ENCODE measurements at places on chromosomes 2 and 18. TPM values are rescaled to one million over a fixed set of nuclear protein-coding genes. Genes with fewer than 3 reads are reported as not detected.

GRCh38 chr2:216687646-216688045 lies 7.7 kb downstream of the IGFBP5 start:
- peak; percentile 80 for DNase-seq

DNA sequence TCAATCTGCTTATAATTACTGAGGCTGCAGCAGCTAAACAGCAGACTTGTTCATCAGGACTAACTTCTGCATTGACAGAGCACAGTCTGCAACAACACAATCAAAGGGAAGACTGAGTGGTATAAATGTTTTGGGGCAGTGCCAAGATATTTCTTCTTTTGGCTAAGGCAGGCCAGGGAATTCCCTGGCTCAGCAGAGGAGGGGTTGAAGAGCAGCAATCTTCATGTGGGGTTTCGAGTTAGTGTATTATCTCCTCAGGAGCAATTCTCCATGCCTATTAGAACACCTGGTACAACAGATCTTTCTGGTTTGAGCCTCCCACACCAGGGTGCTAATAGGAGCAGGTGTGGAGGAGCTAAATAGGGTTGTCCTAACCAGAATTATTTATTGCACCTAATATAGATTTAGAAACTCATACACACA lies 103.0 kb upstream of the STK17B start:
- no peak for DNase-seq

DNA sequence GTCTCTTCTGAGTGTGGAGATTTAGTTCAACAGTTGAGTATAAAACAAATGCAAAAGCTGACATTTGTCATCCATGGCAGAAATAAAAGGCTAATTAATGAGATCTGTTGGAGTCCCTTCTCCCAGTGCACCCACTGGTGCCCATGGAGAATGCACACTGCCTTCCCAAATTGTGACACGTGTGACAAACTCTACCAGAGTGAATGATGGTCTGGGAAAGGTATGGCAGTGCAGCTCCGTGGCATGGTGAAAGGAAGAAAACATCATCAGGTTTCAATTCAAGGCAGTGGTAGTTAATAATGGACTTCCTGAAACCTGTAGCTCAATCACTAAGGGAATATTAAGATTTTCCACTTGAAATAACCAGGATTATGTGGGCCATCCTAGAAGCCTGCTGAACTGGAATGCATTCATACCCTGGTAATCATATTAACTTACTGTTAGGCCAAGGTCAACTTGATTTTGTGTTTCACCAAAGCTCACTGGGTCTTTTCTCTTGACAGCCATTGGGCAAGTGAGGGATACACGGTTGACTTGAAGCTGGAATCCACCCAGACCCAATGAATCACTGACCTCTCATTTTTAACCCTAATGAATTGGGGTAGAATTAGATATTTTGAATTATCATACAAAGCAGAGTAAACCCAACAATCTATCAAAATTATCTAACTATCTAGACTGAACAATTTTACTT lies 167.6 kb downstream of the AFF3 start:
- no peak for DNase-seq

DNA sequence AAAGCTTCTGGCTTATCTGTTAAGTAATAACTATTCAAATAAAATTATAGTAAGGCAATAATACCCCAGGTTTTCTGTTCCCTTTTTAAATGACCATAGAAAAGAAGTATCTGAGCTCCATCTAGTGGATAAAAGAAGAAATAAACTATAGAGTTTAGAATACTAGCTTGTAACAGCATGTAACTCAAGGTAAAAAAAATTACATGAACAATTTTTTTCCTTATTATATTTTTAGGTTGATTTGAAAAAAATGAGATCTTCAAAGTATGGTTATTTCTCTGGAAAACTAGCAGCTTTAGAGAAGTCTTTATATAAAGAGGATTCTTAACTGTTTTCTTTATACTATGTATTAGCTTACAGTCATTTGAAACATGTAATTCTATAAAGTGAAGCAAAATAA lies 58.1 kb downstream of the NCKAP1 start:
- DNase-seq: no peak

GRCh38 chr18:60978338-60978737 lies 354.9 kb upstream of the CDH20 start:
- DNase-seq: no peak

- no peak for DNase-seq
These were observed 180.1 kb downstream of the RDH14 start for GRCh38 chr2:18380321-18380720.

DNA sequence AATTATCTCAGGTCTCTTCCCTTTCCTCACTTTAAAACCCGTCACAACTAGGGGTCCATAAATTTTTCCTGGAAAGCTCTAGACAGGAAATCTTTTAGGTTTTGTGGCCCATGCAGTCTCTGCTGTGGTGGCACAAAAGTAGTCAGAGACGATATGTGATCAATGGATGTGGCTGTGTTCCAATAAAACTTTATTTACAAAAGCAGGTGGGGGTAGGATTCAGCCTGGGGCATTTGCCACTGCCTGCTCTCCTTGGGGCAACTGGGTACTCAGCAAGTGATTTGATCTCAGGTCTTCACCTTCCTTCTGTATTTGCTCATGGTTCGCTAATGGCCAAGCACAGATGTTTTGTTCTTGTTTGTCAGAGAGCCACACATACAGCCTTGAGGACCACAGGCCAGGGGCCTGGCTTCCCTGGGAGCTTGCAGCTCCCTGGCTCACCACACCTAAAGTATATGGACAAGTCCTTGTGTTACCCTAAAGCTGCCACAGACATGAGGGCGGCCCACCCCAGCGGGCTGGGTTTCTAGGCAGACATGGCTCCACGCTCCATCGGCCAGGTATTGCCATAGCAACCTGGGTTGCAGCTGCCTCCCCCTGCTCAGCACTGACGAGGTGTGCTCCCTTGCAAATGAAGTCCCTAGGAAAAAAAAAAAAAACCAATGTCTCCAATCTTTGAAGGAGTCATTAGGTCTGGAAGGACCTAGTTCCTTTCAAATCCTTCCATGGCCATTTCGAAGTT lies 89.7 kb upstream of the YWHAQ start:
- DNase-seq: no peak

DNA sequence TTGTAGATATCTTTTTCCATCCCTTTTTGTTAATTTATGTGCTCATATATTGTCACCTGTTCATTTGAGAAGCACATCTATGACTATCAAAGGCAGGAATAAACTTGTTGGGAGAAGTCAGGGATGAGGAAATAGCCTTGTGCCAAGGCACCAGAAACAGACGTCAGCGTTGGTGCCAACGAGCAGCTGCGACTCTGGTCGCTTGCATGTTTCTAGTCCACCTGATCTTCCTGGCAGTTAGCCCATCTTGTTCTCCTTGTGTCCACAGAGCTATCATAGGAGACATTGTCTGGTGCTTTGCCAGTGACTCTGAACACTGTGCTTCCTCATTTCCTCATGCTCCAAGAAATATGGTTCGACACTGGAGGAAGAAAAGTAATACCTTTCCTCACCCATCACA lies 374.4 kb downstream of the PTPRM start:
- DNase-seq: no peak

DNA sequence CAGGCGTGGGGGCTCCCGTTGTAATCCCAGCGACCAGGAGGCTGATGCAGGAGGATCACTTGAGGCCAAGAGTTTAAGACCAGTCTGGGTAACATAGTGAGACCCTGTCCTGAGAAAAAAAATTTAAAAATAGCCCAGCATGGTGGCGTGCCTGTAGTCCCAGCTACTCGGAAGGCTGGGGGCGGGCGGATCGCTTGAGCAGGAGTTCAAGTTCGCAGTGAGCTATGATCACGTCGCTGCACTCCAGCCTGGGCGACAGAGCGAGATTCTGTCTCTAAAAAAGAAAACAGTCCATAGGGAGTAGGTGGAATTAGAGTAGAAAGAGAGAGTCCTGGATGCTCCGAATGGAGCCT lies 325 bp upstream of the TTLL4 start:
- no peak for DNase-seq

FOXD4L1 gene
- not detected for total RNA-seq

FKBP7 gene
- 4.5 TPM for total RNA-seq

G6PC2 gene
- total RNA-seq: not detected

IL36B gene
- not detected for total RNA-seq

ADAM23 gene
- total RNA-seq: 24.2 TPM

TRIM43 gene
- total RNA-seq: not detected

KCNJ3 gene
- total RNA-seq: not detected

AKAIN1 gene
- total RNA-seq: not detected

All from H9 (cell line).